ENCODE measurements at places on chromosomes 7 and 10.

DNA sequence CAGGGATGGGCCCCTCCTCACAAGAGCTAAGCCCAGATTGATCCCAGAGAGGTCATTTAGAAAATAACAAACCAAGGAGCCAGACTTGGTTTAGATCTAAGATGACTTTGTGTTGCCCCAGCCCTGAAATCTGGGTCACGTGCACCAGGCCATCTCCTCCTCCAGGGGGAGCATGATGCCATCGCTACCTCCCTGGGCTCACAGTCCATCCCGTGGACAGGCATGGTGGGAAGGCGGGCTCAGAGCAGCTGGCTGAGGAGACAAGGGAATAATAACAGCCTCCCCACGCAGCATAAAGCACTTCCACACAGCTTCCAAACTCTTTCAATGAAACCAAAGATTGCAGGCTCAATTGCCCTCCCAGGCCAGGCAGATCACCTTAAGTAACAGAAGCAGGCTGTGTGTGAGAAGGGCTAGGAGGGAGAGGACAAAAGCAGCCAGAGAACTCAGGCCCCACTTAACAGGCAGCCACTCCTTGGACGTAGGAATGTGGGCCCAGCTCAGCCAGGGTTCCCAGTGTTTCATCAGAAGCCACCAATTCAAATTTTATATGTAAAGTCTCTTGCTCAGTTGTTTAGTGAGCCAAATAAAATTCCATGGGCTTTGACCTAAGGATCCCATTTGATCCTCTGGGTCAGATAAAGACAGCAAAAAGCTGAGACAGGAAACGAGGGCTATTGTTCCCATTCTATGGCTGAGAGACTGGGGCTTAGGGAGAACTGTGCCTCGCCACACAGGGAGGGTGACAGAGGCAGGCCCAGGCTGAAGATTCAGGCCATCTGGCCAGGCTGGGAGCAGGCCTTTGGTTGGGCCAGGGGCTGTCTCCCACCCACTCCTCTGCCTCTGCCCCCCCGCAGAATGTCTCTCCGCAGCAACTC is 100.2 kb downstream of the COL13A1 start:
- peak; percentile 41 for DNase-seq

GRCh38 chr10:71075086-71075758 is 137.1 kb upstream of the UNC5B start:
- DNase-seq: no peak

DNA sequence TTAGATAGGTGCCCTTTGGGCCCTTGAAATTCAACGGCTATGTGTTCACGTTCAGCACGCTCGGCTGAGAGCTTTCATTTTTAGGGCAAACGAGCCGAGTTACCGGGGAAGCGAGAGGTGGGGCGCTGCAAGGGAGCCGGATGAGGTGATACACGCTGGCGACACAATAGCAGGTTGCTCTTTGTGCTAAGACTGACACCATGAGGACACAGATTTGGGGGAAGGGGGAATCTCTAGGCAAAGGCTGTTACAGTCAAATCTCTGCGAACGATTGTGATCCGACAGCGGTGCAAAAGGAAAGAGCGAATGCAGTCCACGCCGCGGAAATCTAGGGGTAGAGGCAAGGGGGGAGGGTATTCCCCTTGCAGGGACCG is 667 bp downstream of the KLLN start:
- DNase-seq: no peak

GRCh38 chr10:48306870-48307710 is 613 bp downstream of the MAPK8 start:
- DNase-seq: peak; percentile 14

GRCh38 chr7:36868727-36869411 is 144.6 kb upstream of the AOAH start:
- no peak for DNase-seq

Data from A172 (cell line).